ENCODE measurements at places on chromosomes 13 and 19.

- no peak for DNase-seq
These were observed 33.0 kb downstream of the ZAR1L start for GRCh38 chr13:32282096-32282711.

GRCh38 chr19:53158119-53158656 lies 665 bp downstream of the ZNF347 start:
- DNase-seq, result no peak

DNA sequence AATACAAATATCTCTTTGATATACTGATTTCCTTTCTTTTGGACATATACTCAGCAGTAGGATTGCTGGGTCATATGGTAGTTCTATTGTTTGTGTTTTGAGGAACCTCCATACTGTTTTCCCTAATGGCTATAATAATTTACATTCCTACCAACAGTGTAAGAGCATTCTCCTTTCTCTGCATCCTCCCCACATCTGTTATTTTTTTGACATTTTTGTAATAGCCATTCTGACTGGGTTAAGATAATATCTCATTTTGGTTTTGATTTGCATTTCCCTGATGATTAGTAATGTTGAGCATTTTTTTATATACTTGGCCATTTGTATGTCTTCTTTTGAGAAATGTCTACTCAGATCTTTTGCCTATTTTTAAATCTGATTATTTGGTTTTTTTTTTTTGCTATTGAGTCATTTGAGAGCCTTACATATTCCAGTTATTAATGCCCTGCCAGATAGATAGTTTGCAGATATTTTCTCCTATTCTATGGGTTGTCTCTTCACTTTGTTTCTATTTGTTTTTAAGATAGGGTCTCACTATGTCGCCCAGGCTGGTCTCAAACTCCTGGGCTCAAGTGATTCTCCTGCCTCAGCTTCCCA lies 95.7 kb downstream of the FNDC3A start:
- DNase-seq, result no peak

DNA sequence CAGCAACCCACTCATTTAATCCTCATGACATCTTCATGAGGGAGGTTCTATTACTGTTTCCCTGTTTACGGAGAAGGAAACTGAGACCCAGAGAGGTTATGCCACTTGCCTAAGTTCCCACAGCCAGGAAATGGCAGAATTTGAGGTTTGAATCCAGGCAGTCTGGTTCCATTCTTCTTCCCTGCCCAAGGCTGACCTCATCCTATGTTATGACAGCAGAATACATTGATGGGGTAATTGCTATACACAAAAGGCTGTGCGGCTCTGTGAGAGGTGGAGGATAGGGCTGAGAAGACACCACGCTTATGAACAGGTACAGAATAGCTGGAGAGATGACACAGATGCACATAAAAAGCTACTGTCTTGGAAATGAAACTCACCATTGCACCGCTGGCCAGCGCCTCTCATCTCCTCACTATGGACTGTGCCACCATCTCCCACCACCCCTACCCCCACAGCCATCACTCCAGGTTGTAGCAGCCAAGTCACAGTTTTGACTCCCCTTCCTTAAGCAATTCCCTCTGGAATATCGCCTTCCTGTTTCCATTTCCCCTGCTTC lies 11.5 kb downstream of the MAG start:
- no peak for DNase-seq

GRCh38 chr13:36919171-36919832 lies 736 bp downstream of the SMAD9 start:
- DNase-seq, result no peak

- no peak for DNase-seq
These were observed 164.5 kb downstream of the NHLRC3 start for GRCh38 chr13:39202746-39203145.

DNA sequence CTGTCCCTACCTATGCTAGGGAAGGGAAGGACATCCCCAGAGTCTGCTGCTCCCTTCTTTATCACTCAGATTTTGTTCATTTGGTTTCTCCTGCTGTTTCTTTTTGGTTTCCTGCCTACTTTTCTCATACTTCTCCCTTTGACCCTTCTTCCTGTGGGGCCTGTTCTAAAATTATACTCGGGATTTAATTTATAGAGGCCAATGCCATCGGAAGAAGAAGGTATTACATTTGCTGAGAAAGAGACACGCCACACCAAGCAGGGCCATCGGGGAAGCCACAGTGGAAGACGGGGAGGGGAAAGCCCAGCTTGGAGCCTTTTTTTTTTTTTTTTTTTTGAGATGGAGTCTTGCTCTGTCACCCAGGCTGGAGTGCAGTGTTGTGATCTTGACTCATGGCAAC lies 46.8 kb upstream of the FARP1 start:
- no peak for DNase-seq

- no peak for DNase-seq
These were observed 969 bp upstream of the POMP start for GRCh38 chr13:28657784-28658538.

DNA sequence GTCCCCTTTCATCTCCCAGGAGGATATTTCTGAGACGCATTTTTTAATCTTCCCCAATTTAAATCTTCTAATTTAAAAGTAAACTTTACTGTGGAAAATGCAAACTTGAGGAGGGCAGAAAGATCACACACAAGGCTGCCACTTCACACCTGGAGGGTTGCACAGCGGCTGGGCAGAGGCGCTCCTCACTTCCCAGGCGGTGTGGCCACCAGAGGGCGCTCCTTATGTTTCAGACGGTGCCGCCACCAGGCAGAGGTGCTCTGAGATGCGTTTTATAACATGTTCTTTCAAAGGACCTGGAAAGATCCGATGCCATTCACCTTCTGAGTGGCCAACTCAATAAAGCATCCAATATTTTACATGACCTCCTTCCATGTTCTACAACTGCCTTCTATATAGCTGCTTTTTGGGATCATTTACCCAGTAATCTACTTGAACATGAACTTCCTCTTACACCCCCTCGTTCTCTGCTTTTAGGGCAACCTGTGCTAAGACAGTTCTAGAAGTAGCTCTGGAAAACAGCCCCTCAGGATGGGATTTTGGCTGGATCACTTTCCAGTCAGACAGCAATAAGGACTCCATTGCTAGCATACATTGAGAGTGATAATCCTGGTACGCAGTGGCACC lies 14.8 kb upstream of the MTUS2 start:
- DNase-seq, result no peak

DNA sequence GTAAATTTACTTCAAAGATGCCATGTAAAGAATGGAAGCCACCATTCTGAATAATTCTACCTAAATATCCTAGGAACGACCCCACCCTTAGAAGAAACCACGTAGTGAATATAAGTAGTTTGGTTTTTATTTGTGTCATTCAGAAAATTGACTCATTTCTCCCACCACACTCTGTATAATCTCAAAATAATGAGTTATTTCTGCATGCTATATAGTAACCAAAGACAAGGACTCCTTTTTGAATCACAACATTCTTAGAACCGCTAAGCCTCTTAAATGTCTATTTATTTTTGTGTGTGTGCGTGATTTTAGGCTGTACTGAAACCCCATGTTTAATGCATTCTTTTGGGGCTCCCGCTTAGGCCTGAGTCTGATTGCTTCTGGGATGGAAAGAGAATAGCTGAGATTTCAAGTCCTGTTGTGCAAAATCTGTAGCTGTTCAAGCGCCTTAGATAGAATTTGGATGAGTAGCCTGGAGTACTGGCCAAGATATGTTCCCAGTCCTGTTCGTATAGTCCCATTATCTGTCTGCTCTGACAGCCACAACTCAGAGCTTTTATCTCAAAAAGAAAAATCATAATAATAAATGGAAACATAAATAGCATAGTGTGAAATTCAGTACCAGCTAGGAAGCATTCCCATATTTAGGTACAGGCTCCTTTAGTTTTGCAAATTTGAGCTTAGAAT lies 532.4 kb upstream of the NBEA start:
- no peak for DNase-seq
